Activated naive CD8-positive, alpha-beta T cell treated with anti-CD3 and anti-CD28 coated beads, Interleukin-2, amount 10 ng/mL, durations not matched to agents 7 days and 5 days (primary cell): ENCODE measurements at places on chromosomes 7 and 10. TPM values are rescaled to one million over a fixed set of nuclear protein-coding genes. Genes with fewer than 3 reads are reported as not detected.

Gene GPR26
- total RNA-seq, result not detected

Gene SEMA3E
- not detected for total RNA-seq

Gene ZNF25
- total RNA-seq, result 9.2 TPM

Gene MMRN2
- not detected for total RNA-seq

Gene ADRB1
- 1.0 TPM for total RNA-seq

- H3K27ac ChIP-seq, result no peak overlapping the region
- H3K4me1 ChIP-seq, result no peaks in the 10 kb centered on the region
- H3K27me3 ChIP-seq, result peaks cover 2% of the 10 kb centered on the region
- H3K36me3 ChIP-seq, result no peaks in the 10 kb centered on the region
- no peak overlapping the region for H3K4me3 ChIP-seq
- no peak for DNase-seq
These were observed 129.6 kb upstream of the CCDC6 start for GRCh38 chr10:60035984-60036383.

- peaks cover 8% of the 10 kb centered on the region for H3K36me3 ChIP-seq
- peaks cover 54% of the 10 kb centered on the region for H3K4me1 ChIP-seq
- no peaks in the 10 kb centered on the region for H3K27me3 ChIP-seq
- peak overlapping the region; percentile 95 for H3K27ac ChIP-seq
- DNase-seq, result no peak
These were observed 25.1 kb downstream of the DDIT4 start for GRCh38 chr10:72298592-72299519.

- H3K36me3 ChIP-seq, result no peaks in the 10 kb centered on the region
- H3K27me3 ChIP-seq, result no peaks in the 10 kb centered on the region
- H3K27ac ChIP-seq, result no peak overlapping the region
- DNase-seq, result no peak
These were observed 134.3 kb upstream of the PDE1C start for GRCh38 chr7:32204361-32205018.

DNA sequence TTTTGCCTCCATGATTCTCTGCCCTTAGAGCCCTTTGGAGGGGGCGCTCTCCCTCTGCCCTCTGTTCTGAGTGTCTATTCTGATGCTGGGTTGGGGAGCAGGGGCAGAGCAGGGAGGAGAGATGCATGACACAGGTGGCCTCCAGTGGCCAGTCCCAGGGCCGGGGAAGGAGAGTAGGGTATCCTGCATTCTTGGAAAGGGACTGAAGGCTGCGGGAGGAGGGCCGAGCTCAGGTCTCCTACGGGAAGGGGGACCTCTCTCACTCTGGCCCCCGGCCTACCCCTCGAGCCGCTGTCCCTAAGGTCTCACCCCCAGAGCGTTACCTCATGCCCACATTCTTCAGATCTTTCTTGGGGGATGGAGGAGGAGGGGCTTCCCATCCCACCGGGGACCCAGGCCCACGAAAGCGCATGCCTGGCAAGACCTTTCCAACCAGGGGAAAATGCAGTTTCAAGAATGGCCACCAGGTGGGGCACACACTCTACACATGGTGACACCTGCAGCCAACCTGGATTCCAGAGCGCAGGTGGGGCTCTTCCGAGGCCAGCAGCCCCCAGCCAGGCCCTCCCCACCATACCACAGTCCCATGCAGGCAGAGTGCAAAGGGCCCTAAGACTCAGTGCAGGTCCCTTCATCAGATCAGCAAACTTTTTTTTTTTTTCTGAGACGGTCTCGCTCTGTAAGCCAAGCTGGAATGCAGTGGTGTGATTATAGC lies 86.4 kb downstream of the MYL10 start:
- H3K36me3 ChIP-seq, result no peaks in the 10 kb centered on the region
- H3K27ac ChIP-seq, result no peak overlapping the region
- peak; percentile 76 for DNase-seq
- no peaks in the 10 kb centered on the region for H3K27me3 ChIP-seq

DNA sequence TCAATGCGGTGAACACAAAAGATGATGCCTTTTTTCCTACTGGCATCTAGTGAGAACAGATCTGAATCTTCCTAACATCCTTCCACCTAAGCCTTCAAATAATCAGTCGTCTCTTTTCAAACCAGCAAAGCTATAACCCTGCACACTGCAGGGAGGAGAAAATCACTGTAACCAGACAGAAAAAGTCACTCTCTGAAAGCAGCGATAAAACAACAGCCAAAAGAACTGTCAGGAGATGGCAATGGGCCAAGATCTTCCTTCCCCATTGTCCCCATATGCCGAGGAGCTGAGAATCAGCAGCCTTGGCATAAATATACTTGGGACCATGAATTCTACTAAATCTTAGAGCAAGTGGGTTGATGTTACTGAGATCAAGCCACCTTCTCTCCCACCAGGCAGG lies 13.1 kb downstream of the FZD9 start:
- no peak overlapping the region for H3K27ac ChIP-seq
- peaks cover 16% of the 10 kb centered on the region for H3K4me1 ChIP-seq
- H3K4me3 ChIP-seq, result no peak overlapping the region
- peaks cover 52% of the 10 kb centered on the region for H3K36me3 ChIP-seq

- H3K27ac ChIP-seq, result no peak overlapping the region
- H3K36me3 ChIP-seq, result peaks cover 5% of the 10 kb centered on the region
- H3K4me1 ChIP-seq, result peaks cover 5% of the 10 kb centered on the region
- H3K27me3 ChIP-seq, result no peaks in the 10 kb centered on the region
- no peak for DNase-seq
These were observed 125.9 kb downstream of the GRK5 start for GRCh38 chr10:119333146-119333792.

GRCh38 chr10:79282388-79282787 lies 64.9 kb upstream of the PPIF start:
- peaks cover 17% of the 10 kb centered on the region for H3K36me3 ChIP-seq
- peaks cover 37% of the 10 kb centered on the region for H3K4me1 ChIP-seq
- H3K4me3 ChIP-seq, result no peak overlapping the region
- no peak for DNase-seq
- no peak overlapping the region for H3K27ac ChIP-seq

- no peak overlapping the region for H3K27ac ChIP-seq
- DNase-seq, result no peak
- no peaks in the 10 kb centered on the region for H3K36me3 ChIP-seq
- H3K4me3 ChIP-seq, result no peak overlapping the region
- no peaks in the 10 kb centered on the region for H3K4me1 ChIP-seq
These were observed 249.4 kb downstream of the CRPPA start for GRCh38 chr7:16171928-16172327.

- no peaks in the 10 kb centered on the region for H3K36me3 ChIP-seq
- H3K27ac ChIP-seq, result no peak overlapping the region
- no peak overlapping the region for H3K4me3 ChIP-seq
These were observed 71.3 kb downstream of the HDAC9 start for GRCh38 chr7:18566829-18567228.

GRCh38 chr10:24953675-24954074 lies 1.3 kb upstream of the PRTFDC1 start:
- H3K4me3 ChIP-seq, result peak overlapping the region; percentile 87
- H3K4me1 ChIP-seq, result peaks cover 18% of the 10 kb centered on the region
- DNase-seq, result no peak
- H3K27ac ChIP-seq, result no peak overlapping the region

DNA sequence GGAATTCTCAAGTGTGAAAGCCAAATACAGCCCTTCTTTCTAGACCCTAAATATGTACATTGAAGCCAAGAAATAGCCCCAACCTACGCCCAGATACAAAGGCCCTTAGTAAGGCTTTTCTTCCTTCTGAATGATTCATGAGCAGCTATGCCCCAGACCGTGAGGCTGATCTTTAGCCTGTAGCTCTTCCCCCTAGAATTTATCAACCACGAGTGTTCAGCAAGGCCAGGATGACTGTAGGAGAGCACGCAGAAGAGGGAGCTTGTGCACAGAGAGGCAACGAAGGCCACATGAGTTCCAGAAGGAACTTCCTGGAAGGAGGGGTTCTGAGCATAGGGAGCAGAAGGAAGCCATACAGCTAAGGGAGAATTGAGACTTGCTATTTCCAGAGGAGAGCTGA lies 53.0 kb upstream of the HABP2 start:
- peaks cover 13% of the 10 kb centered on the region for H3K27me3 ChIP-seq

- H3K4me3 ChIP-seq, result no peak overlapping the region
- H3K27ac ChIP-seq, result no peak overlapping the region
- H3K36me3 ChIP-seq, result peaks cover 10% of the 10 kb centered on the region
These were observed 32.0 kb downstream of the NUB1 start for GRCh38 chr7:151373599-151373998.

GRCh38 chr7:69328516-69328915 lies 269.8 kb upstream of the AUTS2 start:
- no peaks in the 10 kb centered on the region for H3K27me3 ChIP-seq
- DNase-seq, result no peak
- H3K4me3 ChIP-seq, result no peak overlapping the region
- no peak overlapping the region for H3K27ac ChIP-seq

DNA sequence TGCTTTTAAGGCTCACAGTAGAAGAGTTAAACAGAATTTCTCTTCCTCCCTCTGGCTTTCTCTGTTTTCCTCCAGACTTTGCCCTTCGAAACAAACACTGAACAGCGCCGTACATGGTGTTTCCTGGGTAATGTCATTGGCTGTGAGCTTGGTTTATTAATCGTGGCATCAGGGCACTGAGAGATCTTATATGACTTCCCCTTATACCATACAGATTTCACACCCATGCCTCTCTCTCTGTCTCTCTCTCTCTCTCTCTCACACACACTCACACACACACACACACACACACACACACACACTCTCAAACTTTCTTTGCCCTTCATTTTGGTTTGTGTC lies 195.5 kb downstream of the CREB5 start:
- no peak overlapping the region for H3K4me3 ChIP-seq
- H3K27ac ChIP-seq, result no peak overlapping the region
- peaks cover 6% of the 10 kb centered on the region for H3K4me1 ChIP-seq
- no peak for DNase-seq
- no peaks in the 10 kb centered on the region for H3K36me3 ChIP-seq
- H3K27me3 ChIP-seq, result peaks cover 9% of the 10 kb centered on the region
